Stomach (tissue), 19 donors: ENCODE measurements at places on chromosomes 3 and 15. TPM values are rescaled to one million over a fixed set of nuclear protein-coding genes. Genes with fewer than 3 reads are reported as not detected.

- no peak for DNase-seq
Measured at GRCh38 chr15:98927996-98928395, 79.6 kb downstream of the PGPEP1L start.

DNA sequence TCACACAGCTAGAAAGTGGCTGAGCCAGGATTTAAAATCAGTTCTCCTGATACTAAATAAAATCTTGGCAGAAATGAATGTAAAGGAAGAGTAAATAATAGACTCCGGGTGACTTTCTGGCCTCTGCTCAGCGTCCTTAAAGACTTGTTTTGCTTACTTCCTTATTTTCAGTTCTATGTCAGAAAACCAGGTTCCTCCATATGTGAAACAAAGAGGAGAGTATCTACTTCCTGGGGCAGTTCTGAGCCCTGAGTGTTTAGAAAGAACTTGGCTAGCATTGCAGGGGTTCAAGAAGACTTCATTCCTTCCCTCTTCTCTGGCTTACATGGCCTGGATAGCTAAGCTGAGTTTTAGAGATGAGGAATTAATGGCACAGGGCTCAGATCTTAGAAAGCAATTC, 222.8 kb upstream of the TLE3 start:
- peak; percentile 51 for DNase-seq

- no peak for DNase-seq
Measured at GRCh38 chr15:25893596-25893995, 30.5 kb upstream of the ATP10A start.

CRYGS gene
- total RNA-seq: 2.8 TPM

GRCh38 chr3:70744536-70744935, 432.1 kb upstream of the MDFIC2 start:
- DNase-seq: no peak
